Activated CD8-positive, alpha-beta memory T cell treated with anti-CD3 and anti-CD28 coated beads, Interleukin-2, amount 10 ng/mL, durations not matched to agents 7 days and 5 days (primary cell): ENCODE measurements at places on chromosomes 11 and 22. TPM values are rescaled to one million over a fixed set of nuclear protein-coding genes. Genes with fewer than 3 reads are reported as not detected.

POLD3 gene
- total RNA-seq = 62.7 TPM

SLC7A4 gene
- total RNA-seq = 0.16 TPM

CD59 gene
- total RNA-seq = 54.1 TPM

THOC5 gene
- total RNA-seq = 57.5 TPM

TSSK2 gene
- not detected for total RNA-seq

MIAT gene
- total RNA-seq = 66.5 TPM

C11orf91 gene
- not detected for total RNA-seq

LRRC4C gene
- not detected for total RNA-seq

GVQW3 gene
- 3.5 TPM for total RNA-seq

BTBD10 gene
- total RNA-seq = 19.5 TPM

SLC25A45 gene
- total RNA-seq = 19.4 TPM

BATF2 gene
- 0.67 TPM for total RNA-seq

OR5B21 gene
- total RNA-seq = 0.44 TPM
